Activated naive CD4-positive, alpha-beta T cell treated with anti-CD3 and anti-CD28 coated beads for 36 hours (primary cell): ENCODE measurements at places on chromosomes 2 and 18. TPM values are rescaled to one million over a fixed set of nuclear protein-coding genes. Genes with fewer than 3 reads are reported as not detected.

DNA sequence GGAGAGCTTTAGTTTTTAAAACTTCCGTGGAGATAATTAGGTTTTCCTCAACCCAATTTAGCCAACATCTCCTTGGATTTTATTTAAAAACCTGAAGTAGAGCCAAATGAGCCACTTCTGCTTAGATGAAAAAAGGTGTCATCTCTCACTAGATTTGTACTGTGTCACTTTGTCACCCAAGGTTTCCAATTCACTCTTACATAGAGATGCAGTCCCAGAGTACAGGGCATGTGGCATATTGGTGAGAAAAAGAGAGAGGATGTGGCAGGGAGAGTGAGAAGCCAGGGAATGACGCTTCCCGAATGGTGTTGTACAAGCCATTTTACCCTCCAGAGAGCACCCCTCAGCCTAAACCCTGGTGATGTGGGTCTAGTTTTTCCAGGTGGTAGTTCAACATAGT is 44.4 kb upstream of the CTLA4 start:
- no peak overlapping the region for H3K4me3 ChIP-seq
- H3K36me3 ChIP-seq = peaks cover 5% of the 10 kb centered on the region
- H3K27me3 ChIP-seq = no peaks in the 10 kb centered on the region
- peaks cover 33% of the 10 kb centered on the region for H3K4me1 ChIP-seq
- DNase-seq = no peak
- no peak overlapping the region for H3K27ac ChIP-seq

Gene FTCDNL1
- 5.2 TPM for total RNA-seq

DNA sequence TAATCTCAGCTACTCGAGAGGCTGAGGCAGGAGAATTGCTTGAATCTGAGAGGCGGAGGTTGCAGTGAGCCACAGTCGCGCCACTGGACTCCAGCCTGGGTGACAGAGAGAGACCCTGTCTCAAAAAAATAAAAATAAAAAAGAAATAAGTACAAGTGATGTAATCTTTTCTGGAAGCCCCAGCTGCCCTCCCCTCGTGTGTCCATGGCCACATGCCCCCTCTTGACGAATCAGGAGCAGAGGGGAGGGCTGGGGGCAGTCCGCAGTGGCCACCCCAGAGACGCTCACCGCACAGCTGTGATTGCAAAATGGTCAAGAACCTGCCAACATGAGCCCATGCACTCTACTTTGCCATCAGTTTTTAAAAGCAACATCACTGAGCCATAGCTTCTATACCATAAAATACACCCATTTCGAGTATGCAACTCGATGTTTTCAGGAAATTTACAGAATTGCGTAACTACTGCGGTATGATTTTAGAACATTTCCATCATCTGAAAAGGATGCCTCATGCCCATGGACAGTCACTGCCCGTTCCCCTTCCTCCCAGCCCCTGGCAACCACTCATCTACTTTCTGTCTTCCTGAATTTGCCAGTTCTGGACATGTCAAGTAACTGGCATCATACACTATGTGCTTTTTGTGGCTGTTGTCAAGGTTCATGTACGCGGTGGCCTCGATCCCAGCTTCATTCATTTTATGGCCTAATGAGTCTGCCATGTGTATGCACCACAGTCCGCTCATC is 88.1 kb downstream of the NDUFA10 start:
- H3K27ac ChIP-seq = no peak overlapping the region
- H3K4me3 ChIP-seq = no peak overlapping the region
- DNase-seq = no peak
- H3K36me3 ChIP-seq = no peaks in the 10 kb centered on the region
- H3K27me3 ChIP-seq = peaks cover 2% of the 10 kb centered on the region

Gene CYP27C1
- total RNA-seq = not detected

- no peaks in the 10 kb centered on the region for H3K27me3 ChIP-seq
- H3K4me3 ChIP-seq = no peak overlapping the region
- DNase-seq = no peak
- no peaks in the 10 kb centered on the region for H3K36me3 ChIP-seq
- no peaks in the 10 kb centered on the region for H3K4me1 ChIP-seq
Measured at GRCh38 chr2:109472331-109472959, 141.3 kb downstream of the SEPTIN10 start.

DNA sequence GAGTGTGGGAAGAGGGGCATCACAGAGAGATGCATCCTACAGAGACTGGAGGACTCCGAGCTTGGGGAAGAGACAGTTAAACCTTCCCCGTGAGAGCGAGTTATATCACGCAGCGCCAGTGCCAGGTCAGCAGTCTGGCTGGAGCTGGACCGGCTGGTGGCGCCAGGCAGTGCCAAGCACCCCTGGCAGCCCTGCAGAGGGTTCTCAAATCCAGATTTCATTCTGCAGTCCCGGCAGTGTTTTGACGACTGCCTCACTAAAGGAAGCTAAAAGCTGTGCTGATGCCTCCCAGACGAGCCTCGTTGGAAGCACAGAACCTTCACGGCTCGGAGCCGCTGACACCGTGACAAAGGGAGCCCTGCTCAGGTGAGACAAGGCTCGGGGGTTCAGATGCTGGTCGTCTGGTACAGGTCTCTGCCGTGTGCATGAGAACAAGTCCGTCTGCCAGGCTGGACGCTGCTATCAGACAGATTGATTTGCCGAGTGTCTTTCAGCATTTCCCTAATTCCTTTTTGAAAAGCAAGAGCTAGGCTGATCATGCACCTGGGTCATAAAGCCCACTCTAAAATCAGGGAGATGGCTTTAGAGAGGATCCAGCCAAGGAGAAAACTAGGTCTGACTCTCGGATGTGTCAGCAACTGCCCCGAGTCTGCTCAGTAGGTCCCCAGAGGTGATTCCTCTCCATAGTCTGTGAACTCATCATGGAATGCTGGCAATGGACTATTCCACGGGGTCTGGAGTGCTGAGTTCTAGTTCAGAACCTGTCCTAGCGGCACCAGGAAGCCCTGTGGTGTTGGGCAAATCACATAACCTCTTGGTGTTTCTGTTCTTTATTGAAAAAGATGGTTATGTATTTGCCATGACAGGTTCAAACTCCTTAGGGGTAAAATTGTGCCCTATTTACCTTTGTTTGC is 240.6 kb downstream of the SOX11 start:
- no peaks in the 10 kb centered on the region for H3K4me1 ChIP-seq
- no peaks in the 10 kb centered on the region for H3K36me3 ChIP-seq
- H3K27ac ChIP-seq = no peak overlapping the region
- no peak overlapping the region for H3K4me3 ChIP-seq
- DNase-seq = no peak
- no peaks in the 10 kb centered on the region for H3K27me3 ChIP-seq
